ENCODE measurements at places on chromosomes 7 and 10. TPM values are rescaled to one million over a fixed set of nuclear protein-coding genes. Genes with fewer than 3 reads are reported as not detected.

Gene NUTM2A
- 0.40 TPM for total RNA-seq

Gene CPXM2
- not detected for total RNA-seq

Gene EPO
- total RNA-seq: not detected

Gene INA
- total RNA-seq: 0.94 TPM

Gene SPDYE17
- not detected for total RNA-seq

Gene NEUROG3
- not detected for total RNA-seq

Gene ANKRD30A
- not detected for total RNA-seq

Gene PLEKHS1
- total RNA-seq: not detected

Gene NEURL1
- total RNA-seq: 1.6 TPM

Gene NRCAM
- 0.74 TPM for total RNA-seq

Gene ADRA2A
- not detected for total RNA-seq

Gene ZSCAN25
- total RNA-seq: 26.6 TPM

Gene ACSL5
- 53.7 TPM for total RNA-seq

Gene CNNM1
- 0.16 TPM for total RNA-seq
